ENCODE measurements at places on chromosomes 16 and 17.

DNA sequence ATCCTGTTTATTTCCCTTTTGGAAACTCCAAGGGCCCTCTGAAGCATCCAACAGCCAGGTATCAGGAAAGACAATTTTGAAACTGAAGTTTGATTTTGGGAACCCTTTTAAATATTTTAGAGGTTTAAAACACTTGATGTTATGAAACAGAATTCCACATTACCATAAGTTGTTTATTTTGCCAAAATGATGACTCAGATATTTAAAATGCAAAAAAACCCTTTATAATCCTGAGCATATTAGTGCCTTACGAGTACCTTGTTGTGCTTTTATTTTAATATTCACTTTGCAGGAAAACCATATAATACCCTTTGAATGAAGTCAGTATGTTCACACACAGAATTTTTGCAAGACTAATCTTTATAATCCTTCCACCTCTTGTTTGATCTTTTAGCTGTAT lies 765.1 kb upstream of the CA10 start:
- DNase-seq: no peak

DNA sequence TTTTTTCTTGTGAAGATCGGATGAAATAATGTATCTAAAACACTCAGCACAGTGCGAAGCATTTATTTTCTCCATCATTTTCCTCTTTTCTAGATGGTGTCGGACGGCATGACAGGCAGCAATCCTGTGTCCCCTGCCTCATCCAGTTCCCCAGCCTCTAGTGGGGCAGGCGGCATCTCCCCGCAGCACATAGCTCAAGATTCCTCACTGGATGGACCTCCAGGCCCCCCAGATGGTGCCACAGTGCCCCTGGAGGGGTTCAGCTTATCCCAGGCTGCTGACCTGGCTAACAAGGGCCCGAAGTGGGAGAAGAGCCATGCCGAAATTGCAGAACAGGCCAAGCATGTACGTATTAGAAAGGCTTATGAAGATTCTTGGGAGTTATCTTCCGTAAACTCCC lies 5.0 kb downstream of the SRCAP start:
- DNase-seq: no peak

DNA sequence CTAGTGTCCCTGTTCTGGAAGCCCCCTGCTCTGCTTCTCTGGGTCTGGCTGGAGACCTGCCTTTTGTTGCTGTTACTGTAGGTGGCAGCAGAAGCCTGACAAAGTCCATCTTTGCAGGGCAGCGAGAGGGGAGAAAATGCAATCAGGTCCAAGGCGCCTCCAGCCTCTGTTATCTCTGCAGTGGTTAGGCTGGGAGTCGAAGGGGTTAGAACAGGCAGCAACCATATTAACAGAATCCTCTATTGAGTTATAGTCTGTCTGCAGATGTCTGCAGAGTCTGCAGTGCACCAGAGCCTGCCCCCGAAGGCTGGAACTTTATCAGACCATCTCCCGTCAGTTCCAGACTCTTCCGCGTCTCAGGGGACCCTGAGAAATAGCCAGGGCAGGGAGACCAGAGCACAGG lies 404.9 kb upstream of the EEF2KMT start:
- DNase-seq: no peak

DNA sequence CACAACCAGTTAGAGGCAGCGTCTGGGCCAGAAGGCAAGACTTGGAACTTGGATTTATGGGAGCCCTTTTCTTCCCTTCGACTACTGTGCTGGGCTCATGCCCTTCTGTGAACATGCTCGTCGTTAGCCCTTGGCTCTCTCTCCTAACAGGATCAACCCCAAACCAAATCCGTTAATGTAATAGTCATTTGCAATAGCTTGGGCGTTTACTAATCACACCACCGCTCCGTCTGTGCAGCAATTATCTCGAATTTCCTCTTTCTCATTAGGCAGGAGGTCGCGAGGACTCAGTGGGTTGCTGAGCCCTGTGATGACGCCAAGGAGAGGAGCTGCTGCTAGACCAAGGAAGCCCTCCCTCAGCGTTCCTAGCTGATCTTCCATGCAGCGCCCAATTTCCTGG lies 114.7 kb downstream of the ENGASE start:
- no peak for DNase-seq

GRCh38 chr16:22353191-22353919 lies 21.1 kb downstream of the CDR2 start:
- DNase-seq: no peak

- DNase-seq: peak; percentile 37
Measured at GRCh38 chr17:32341141-32341856, 674 bp downstream of the C17orf75 start.

- no peak for DNase-seq
Measured at GRCh38 chr16:85719605-85720301, 31.0 kb upstream of the GINS2 start.

- peak; percentile 77 for DNase-seq
Measured at GRCh38 chr17:29568331-29569244, at the start of gene TP53I13. Gene TP53I13 (plus strand): TSS chr17:29568701. CDS start chr17:29568759, 58 bp downstream.

DNA sequence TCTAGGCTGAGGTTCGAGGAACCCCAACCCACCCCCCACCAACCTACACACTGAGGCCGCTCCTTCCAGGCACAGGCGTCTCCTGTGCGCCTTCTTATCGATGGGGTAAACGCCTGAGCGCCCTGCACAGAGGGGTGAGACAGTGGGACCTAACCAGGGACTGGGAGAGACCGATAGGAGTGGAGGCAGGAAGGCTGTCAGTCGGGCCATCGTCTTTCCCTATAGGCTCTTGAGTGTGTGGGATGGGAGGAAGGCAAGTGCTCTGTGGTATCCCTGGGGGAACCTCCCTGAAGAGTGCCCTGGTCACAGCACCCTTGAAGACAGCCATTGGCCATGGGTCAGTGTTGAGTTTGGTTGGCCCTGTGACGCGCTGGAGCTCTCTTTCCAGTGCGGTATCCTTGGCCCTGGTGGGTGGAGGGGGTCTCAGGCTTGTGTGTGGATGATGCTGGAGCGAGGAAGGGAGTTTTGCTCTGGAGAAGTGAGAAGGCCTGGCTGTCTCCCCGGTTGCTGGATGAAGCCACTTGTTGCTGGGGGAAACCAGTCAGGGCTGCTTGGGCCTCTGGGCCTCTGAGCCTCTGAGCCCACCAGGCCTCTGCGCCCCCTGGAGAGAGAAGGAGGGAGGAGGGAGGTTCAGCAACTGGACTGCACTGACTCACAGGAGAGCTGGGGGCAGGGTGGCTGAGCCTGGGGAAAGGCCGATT lies 1.7 kb downstream of the GPRC5C start:
- no peak for DNase-seq

- no peak for DNase-seq
Measured at GRCh38 chr17:58184986-58185761, 7.4 kb upstream of the EPX start.

GRCh38 chr16:77715145-77715544 lies 7.2 kb upstream of the NUDT7 start:
- no peak for DNase-seq

- DNase-seq: no peak
Measured at GRCh38 chr17:52158450-52159042, at the start of gene CA10. Gene CA10 (minus strand): TSS chr17:52158714.

- no peak for DNase-seq
Measured at GRCh38 chr17:77163511-77164280, 22.9 kb downstream of the SEC14L1 start.

GRCh38 chr17:42695500-42695899 lies 13.2 kb downstream of the CNTNAP1 start:
- no peak for DNase-seq

- no peak for DNase-seq
Measured at GRCh38 chr17:60989846-60990245, 312.2 kb downstream of the BCAS3 start.

DNA sequence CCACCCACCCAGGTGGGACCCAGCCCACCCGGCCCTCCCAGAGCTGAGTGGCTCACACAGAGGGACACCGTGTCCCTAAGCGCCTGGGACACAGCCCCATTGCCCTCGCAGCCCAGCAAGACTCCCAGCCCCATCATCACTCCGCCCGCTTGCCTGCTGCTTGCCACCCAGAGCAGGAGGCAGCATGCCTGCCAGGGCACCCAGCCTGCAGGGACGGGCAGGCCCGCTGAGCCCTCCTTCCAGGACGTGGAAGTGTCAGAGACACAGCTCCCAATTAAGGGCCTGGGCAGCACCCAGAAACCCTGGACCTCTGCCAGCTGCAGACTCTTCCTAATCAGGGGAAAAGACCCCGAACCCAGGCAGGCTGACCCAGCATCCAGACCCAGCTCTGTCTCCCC lies 17.2 kb upstream of the OSGIN1 start:
- DNase-seq: no peak

- DNase-seq: no peak
Measured at GRCh38 chr17:32551186-32551955, 64.6 kb downstream of the CDK5R1 start.

DNA sequence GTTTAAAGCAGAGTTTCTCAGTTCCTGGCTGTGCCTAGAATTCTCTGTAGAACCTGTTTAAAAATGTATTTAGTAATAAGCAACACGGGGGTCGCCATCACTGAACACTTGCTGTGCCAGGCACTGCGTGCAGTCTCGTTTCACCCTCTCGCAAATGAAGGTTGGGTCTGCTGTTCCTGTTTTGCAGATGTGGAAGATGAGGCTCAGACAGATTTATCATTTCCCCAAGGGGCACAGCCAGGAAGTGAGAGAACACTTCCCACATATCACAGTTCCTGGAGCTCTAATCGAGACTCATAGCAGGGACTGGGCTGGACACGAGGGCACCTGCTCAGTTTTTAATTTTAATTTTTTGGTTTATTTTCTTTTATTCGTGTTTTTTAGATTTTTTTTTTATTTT lies 122.7 kb downstream of the ABCC6 start:
- DNase-seq: no peak

DNA sequence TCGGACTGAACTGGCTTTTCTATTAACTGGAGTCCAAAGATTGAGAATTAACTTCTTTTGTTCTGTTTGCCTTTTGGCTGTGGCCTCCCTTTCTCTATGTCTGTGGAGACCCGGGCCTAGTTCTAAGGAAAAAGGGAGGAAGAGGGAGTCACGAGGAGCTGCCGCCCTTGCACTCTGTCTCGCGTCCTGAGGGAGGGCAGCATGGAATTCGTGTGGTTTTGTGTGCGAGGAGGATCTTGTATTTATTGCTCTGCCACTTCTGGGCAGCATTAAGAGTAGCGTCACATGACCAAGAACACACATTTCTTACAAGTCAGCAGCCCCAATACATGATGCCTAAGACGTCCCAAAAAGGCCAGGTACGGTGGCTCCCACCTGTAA lies 23.6 kb downstream of the METTL22 start:
- no peak for DNase-seq

DNA sequence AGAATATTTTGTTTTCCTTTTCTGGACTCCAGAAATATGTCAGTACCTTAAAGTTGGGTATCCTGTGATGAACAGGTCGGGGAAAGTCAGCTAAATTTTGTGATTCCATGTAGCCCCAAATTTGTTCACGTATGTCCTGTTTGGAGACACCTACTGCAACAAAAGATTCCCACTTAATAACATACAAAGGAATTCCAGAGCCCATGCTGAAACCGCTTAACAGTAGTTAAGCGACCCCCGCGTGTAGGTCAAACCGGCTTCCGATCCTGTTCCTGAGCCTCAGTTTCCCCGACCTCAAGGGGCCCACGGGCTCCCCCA lies 477 bp downstream of the MTHFSD start:
- DNase-seq: no peak

DNA sequence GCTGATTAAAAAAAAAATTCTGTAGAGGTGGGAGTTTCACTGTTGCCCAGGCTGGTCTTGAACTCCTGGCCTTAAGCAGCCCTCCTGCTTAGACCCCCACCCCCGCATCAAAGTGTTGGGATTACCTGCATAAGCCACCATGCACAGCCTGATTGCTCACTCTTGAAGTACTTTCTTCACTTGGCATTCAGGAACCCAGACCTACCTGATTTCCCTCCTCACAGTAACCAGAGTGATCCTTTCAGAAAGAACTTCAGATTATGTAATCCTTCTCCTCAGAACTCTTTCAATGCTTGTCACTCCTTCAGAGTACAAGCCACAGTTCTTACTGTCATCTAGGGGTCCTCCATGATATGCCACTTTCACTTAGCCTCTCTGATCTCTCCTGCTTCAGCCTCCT lies 1.4 kb downstream of the EFCAB13 start:
- no peak for DNase-seq

- peak; percentile 72 for DNase-seq
Measured at GRCh38 chr17:41786227-41787020, at the start of gene JUP. Gene JUP (minus strand): TSS chr17:41786711. CDS start chr17:41771854, 14,857 bp downstream.

GRCh38 chr17:41325611-41326010 lies 10.1 kb upstream of the KRTAP17-1 start:
- DNase-seq: no peak

DNA sequence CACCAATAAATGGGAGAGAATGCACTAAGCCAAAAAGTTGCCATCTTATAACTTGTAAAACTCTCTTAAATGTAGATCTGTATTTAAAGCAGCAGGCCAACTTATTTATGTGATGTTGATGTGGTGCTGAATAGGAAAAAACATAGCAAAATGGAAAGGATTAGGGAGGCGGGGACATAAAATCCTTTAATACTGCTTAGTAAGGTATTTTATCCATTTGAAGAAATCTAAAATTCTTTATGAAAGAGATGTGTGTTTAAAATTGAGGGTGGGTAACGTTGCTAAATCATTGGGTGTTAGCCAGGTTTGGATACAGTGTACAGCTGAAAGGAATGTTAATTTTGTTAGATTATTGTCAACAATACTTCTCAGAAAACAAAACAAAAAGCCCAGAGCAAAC lies 14.3 kb downstream of the SNTB2 start:
- no peak for DNase-seq

- DNase-seq: no peak
Measured at GRCh38 chr17:82583720-82584234, 64.2 kb downstream of the FOXK2 start.

- DNase-seq: no peak
Measured at GRCh38 chr16:27199235-27199586, 4.1 kb upstream of the KDM8 start.

DNA sequence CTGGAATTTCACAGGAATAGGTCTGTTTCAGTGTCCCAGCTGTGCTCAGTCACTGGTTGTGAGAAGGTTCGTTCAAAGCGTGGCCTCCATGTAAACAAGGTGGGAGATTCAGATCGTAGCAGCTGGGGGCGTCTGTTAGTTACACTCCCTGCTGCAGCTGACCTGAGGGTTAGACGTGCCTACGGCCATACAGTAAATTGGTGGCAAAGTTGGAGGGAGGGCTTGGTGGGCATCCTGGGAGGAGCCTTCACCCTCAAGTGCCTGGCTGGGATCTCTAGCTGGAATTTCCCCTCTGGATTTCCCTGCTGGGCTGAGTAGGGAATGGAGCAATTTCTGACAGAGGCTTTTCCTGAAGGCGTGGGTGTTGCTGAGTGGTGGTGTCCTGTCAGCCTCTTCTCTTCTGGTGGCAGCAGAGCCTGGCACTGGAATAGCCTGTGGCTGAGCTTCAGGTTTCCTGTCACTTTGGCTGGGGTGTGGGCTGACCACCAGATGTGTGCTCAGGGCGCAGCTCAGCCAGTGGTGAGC lies 6.4 kb downstream of the FCSK start:
- no peak for DNase-seq

GRCh38 chr17:81396722-81397313 lies 1.6 kb downstream of the BAHCC1 start:
- DNase-seq: no peak

DNA sequence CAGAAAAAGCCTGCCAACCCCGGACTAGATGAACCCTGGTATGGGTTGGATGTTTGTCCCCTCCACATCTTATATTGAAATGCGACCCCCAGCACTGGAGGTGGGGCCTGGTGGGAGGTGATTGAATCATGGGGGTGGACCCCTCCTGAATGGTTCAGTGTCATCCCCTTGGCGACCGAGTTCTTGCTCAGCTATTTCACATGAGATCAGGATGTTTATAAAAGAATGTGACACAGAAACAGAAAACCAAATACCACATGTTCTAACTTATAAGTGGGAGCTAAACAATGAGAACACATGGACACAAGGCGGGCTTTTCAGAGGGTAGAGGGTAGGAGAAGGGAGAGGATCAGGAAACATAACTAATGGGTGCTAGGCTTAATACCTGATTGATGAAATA lies 576.0 kb upstream of the HSBP1 start:
- DNase-seq: no peak

All from activated CD4-positive, alpha-beta T cell treated with anti-CD3 and anti-CD28 coated beads, Interleukin-2, amount 50 U/mL, for 24 hours (primary cell).